ENCODE measurements at places on chromosomes 3 and 15.

- DNase-seq = no peak
Measured at GRCh38 chr3:128064962-128065361, 12.7 kb downstream of the SEC61A1 start.

GRCh38 chr3:5054098-5054497 is 68.0 kb upstream of the ARL8B start:
- DNase-seq = no peak

DNA sequence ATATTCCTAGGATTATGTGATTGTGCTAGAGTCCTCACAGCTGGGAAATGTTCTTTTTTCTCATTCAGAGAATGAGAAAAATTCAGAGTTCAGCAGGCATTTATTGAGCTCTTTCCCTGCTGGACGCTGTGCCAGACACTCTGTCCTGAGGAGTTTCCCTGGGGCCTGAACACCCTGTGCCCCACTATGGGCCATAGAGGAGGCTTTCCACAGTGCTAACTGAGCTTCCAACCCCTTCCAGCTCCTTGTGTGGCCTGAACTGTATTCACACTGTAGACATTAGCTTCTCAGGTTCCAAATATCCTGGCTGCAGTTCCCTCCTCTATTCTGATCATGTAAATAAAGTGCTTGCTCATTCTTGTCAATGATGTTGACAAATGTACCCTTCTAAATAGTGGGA is 10.0 kb downstream of the ABHD2 start:
- DNase-seq = peak; percentile 59

DNA sequence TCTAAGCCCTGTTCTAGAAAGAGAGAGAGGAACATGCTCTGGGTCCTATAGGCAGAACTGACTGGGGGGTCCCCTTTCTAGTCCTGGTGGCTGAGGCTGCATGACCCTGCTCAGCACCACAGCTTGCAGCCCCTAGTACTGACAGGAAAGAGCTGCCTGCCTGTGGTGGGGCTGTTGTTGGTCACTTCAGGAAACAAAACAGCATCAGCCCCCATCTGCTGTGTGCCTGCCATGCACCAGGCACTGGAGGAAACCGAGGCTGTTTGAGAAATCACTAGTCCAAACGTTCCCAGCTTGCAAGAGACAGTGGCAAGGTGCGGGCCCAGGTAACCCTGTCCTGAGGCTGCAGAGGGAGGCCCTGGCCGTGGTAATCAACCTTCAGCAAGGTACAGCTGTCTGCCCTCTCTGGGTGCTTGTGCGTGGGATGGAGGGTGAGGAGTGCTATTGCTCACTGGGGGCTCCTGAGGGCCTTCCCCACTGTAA is 90.6 kb downstream of the IQSEC1 start:
- no peak for DNase-seq

GRCh38 chr15:48638963-48639362 is 6.5 kb downstream of the FBN1 start:
- no peak for DNase-seq

DNA sequence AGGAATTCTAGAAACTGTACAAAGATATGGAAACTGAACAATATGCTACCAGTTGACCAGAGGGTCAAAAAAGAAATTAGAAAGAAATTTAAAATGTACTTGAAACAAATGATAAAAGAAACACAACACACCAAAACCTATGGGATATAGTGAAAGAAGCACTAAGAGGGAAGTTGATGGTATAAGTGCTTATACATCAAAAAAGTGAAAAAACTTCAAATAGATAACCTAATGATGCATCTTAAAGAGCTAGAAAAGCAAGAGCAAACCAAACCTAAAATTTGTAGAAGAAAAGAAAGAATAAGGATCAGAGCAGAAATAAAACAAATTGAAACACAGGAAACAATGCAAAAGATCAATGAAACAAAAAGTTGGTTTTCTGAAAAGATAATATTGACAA is 68.2 kb downstream of the TFDP2 start:
- DNase-seq = no peak

DNA sequence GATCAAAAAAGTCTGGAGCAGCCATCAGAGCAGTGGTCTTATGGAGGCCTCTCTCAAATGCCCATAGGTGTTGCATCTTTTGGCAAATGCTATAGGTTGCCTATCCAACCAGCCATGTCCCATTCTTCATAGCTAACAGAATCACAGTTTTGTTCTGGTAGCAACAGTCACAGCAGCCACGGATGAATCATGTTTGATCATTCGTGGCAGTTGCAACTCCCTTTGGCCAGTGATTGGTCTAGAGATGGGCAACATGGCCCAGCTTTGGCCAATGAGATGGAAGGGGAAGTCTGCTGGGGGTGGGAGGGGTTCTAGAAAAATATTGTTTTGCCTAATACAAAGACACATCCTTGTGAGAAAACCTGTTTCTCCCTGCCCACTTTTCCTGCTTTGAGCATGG is 50.3 kb upstream of the PPP2R3A start:
- no peak for DNase-seq

Measured in DMS53 (cell line).